Endothelial cell (in vitro differentiated cells): ENCODE measurements at places on chromosomes 7 and 10.

GRCh38 chr10:69061305-69062161, 26.4 kb upstream of the SRGN start:
- no peak for DNase-seq

DNA sequence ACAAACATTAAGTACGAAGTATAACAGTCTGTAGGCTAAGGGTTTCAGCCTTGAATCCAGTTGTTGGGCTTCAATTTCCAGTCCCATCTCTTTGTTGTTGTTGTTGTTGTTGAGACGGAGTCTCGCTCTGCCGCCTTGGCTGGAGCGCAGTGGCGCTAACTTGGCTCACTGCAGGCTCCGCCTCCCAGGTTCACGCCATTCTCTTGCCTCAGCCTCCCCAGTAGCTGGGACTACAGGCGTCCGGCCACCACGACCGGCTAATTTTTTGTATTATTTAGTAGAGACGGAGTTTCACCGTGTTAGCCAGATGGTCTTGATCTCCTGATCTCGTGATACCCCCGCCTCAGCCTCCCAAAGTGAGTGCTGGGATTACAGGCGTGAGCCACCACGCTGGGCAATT, 464.9 kb downstream of the ANKRD7 start:
- no peak for DNase-seq

DNA sequence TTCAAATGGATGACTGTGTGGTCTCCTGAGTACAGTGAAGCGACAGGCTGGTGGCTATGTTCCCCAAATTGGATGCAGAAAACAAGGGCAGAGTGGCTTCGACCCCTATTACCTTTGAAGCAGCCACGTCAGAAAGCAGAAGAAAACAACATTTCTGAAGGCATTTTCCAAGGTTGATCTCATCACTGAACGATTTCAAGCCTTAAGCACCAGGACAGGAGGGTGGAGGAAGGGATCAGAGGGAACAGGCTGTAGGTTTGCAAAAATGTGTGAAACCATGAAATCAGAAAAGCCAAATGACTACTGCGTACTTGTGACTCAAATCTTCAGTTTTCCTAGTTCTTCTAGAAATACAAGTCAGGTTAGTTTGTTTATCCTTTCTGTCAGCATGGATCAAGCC, 181.0 kb upstream of the TMEM106B start:
- no peak for DNase-seq

- DNase-seq, result no peak
Observed at GRCh38 chr10:74888962-74889661, 62.7 kb downstream of the KAT6B start.

GRCh38 chr7:157545681-157546060, 208.9 kb downstream of the DNAJB6 start:
- DNase-seq, result no peak

DNA sequence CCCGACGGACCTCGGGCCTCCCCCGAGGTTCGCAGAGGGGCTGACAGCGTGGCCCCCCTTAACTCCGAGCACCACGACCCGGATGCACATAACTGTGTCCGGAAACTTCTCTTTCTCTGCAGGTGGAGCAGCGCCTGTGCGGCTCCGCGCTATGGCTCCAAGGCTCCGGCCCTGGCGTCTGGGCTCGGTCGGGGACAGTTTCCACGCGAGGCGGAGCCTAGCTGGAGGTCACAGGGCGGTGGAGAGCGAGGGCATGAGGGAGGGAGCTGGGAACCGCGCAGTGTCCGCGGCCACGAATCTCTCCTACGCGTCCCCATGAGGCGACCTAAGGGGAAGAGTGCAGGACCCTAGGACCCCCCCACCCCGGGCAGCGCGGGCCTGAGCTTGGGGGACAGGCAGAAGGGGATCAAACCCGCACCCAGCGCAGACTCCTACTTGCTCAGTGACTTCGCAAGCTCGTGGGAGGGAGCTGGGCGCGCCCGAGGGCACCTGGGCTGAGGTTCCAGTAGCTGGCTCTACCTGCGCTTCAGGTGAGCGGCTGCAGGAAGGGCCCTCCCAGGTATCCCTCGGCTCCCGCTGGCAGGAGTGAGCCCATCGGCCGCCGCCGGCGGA, 8.6 kb upstream of the MNX1 start:
- DNase-seq, result no peak

GRCh38 chr10:76252733-76253132, 821.3 kb downstream of the LRMDA start:
- DNase-seq, result no peak

DNA sequence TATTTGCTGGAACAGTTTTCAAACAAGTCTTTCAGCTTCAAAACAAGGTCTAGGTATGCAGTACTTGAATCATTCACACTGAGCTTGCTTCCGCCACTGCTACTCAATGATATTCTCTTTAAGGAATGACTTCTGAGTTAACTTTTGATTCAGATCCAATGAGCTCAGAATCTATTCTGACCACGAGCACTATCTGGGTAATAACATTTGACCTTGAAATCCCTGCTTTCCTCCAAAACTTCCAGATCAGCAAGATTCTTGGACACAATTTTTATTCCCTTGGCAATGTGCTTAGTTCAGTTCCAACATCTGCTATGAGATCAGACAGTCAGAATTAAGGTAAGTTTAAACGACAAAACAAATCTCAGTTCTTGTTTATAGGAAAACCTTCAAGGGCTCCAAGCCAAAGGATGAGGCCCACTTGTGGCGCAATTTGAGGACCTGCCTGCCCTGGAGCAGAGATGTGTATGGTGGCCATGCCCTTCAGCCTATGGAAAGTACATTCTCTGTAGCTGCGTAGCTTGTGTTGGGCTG, 87.2 kb downstream of the RNF216 start:
- no peak for DNase-seq

GRCh38 chr10:70306886-70307520, 23.2 kb upstream of the NPFFR1 start:
- DNase-seq, result no peak

GRCh38 chr10:101060951-101061623, 702 bp upstream of the KAZALD1 start:
- peak; percentile 96 for DNase-seq

- no peak for DNase-seq
Observed at GRCh38 chr10:114867365-114867764, 45.8 kb downstream of the FHIP2A start.

DNA sequence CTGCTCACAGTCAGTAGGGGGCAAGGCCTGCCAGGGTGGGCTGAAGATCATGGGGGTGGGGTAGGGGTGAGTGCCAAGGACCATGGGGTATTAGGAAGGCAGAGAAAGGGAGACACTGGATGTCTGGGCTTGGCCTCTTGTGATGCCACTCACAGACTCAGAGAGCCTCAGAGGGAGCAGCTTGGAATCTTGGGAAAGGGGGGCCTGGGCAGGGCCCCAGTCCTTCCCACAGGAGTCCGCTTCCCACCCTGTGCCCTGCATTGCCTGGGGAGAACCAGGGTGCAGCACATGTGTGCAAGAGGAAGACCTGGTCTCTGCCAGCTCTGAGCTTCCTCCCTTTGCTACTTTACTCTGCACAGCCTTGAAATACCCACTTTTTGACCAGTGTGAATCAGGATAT, 4.3 kb downstream of the ADCY1 start:
- no peak for DNase-seq

- no peak for DNase-seq
Observed at GRCh38 chr10:1163204-1163660, 107.0 kb downstream of the WDR37 start.

- DNase-seq, result no peak
Observed at GRCh38 chr7:100865938-100866728, 1.1 kb upstream of the TRIP6 start.

DNA sequence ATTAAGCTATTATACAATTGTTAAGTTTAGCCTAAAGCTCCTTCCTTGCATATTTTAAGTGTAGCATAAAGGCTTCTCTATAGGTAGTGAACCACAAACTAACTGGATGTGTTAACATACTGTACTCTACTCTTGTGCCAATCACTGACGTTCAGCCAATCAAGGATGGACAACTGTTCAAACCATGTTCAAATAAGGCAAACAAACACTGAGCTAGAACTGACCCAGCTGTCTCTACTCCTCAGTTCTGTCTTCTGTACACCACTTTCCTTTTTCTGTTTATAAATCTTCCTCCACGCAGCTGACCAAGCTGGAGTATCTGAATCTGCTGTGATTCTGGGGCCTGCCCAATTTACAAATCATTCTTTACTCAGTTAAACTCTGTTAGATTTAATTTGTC, 188.7 kb upstream of the MBL2 start:
- no peak for DNase-seq

DNA sequence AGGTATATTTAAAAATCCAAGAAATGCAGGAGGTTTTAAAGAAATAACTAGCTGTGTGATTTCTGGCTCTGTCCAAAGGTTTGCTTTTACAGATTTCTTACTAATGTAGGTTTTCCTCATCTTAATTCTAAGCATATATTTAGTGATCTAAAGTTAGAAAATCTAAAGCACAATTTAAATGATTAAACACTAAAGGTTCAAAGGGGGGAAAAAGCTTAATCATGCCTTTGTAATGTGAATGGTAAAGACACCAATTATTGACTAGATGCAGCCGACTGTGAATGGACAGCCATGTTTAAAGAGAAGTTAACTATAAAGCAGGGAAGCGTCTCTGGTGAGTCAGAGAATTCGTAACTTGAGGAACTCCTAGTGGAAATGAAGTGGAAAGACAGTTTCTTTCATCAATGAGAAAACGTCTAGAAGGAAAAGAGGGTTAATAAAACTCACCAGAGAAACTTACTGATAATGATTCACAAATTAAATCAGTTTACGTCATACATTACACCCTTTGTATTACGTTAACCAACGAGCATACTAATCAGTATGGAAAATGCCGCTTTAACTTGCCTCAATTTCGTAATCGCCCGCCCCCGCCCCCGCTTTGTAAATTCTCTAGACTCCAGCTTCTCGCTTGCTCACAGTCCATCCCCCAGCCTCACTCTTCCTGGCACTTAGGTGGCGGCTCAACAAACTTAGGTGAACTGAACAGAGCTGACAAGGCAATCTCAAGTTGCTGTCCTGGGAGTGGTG, 1.1 kb upstream of the HBP1 start:
- DNase-seq, result no peak

- no peak for DNase-seq
Observed at GRCh38 chr7:124208173-124208572, 175.3 kb upstream of the TMEM229A start.

DNA sequence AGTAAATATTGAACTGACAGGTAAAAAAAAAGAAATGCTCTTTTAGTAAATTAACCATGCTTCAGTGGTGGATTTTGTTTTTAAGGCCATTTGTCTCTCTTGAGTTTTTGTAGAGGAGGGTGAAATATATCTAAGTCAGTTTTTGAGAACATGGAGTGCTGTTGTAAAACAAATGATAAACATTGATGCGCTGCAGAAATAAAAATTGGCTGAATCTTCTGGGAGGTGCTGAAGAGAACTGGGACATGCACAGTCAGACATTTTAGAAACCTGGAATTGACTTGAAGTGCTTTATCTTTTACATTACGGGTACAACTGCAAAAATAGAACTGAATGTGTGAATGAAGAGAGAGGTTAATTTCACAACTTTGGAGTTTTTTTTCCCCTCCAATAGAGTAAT, 203.0 kb upstream of the HDAC9 start:
- no peak for DNase-seq

GRCh38 chr10:17756557-17757217, 4.7 kb downstream of the TMEM236 start:
- DNase-seq, result no peak

GRCh38 chr7:120402801-120403200, 129.8 kb downstream of the KCND2 start:
- no peak for DNase-seq

GRCh38 chr10:36491926-36492325, 633.5 kb upstream of the ANKRD30A start:
- DNase-seq, result no peak

DNA sequence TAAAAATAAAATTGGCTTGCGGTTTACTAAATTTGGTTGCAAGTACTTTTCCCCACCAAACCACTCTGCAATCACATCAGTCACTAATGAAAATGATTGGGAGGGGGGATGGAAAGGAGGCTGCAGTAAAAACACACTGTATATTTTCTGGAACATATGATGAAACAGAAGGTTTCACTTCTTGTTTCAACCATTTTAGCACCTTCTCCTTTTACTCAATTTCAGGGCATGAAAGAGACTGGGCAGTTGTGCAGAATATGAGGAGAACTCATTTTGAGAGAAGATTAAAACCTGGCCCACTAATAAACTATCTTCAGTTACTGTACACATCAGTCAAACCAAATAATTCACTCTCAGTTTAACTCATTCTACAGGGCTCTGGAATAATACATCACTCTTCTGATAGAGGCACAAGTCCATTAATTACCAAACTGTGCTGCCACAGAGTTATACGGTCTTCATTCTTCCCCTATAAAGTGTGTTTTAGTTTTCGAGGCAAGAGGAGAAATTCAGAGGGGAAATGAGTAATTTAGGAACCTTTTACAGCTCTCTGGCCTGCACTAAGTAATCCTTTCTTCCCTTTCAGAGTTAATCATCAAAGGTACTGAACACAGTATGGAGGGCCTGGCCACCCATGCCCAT, 25.5 kb downstream of the JAZF1 start:
- no peak for DNase-seq

- DNase-seq, result no peak
Observed at GRCh38 chr7:139095194-139095659, 14.3 kb downstream of the ZC3HAV1 start.

DNA sequence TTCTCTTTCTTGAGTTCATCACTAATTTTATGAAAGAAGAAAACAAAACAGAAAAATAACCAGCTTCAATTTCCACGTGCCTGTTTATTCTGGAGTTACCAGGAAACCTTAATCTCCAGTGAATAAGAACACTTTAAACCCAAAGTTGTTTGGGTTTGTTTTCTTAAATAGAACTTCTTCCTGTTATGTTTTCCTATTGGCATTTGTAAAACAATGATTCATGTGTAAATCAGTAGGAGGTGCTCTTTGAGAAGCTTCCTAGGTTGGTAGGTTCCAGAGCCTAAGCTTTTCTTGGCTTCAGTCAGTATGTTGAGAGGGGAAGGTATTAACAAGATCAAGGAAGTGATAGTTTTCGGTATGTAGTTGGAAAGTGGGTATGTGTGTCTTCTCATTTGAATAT, 119.0 kb downstream of the BICC1 start:
- DNase-seq, result no peak

DNA sequence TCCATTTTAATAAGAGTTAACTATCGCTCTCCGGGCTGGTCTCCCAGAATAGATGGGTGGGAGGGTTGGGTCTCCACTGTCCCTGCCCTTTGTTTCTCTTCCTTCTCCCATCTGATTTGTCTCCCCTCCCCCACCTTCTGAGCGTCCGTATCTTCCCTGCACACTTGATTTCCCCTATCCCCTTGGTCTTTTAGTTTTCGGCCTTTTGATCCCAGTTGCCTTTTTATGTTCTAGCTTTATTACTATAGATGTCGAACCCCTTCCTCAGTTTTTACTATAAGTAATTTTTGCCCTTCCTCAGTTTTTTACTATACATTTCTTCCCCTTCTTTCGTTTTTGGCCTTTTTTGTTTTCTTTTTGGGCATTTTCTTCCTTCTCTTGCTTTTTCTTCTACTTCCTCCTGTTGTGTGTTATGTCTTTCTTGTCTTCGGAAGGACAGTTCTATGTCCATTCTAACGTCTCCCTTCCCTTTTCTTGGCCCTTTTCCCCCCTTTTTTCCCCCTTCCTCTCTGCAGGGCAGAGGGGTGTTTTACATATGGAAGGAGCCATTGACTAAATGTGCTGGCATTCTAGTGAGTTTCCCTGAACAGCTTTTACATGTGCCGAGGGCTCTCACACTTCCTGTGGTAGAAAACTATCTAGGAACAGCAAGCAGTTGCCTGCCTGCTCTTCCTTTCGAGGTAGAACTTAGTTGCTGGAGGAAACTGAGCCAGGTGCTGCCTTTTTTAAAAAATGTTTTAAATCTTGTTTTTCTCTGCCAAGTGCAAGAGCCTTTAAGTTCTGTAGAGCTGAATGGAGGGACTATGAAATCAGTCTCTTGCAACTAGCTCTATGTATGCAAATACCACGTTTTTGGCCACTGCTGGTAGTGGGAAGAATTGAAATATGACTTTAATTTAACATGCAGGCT, 2.8 kb downstream of the TET1 start:
- DNase-seq, result peak; percentile 22
